Type B pancreatic cell (in vitro differentiated cells): ENCODE measurements at places on chromosomes 13 and 19. TPM values are rescaled to one million over a fixed set of nuclear protein-coding genes. Genes with fewer than 3 reads are reported as not detected.

- no peaks in the 10 kb centered on the region for H3K36me3 ChIP-seq
- no peak for DNase-seq
- no peak overlapping the region for H3K27ac ChIP-seq
- no peak overlapping the region for H3K4me3 ChIP-seq
These were observed 451.1 kb downstream of the FOXO1 start for GRCh38 chr13:40215311-40215710.

GRCh38 chr13:110332750-110333149, 25.7 kb downstream of the COL4A2 start:
- peaks cover 44% of the 10 kb centered on the region for H3K36me3 ChIP-seq
- DNase-seq: no peak
- H3K4me1 ChIP-seq: peaks cover 5% of the 10 kb centered on the region

- H3K27ac ChIP-seq: no peak overlapping the region
- H3K4me3 ChIP-seq: no peak overlapping the region
- no peaks in the 10 kb centered on the region for H3K27me3 ChIP-seq
- peaks cover 22% of the 10 kb centered on the region for H3K4me1 ChIP-seq
- peaks cover 20% of the 10 kb centered on the region for H3K36me3 ChIP-seq
These were observed 117.9 kb downstream of the STOML3 start for GRCh38 chr13:38872693-38873092.

The FUT1 gene
- 11.2 and 15.0 TPM in 2 replicates for total RNA-seq

The KL gene
- 3.6 TPM in 2 replicates for total RNA-seq

The CGB7 gene
- total RNA-seq: 1.9 and 3.6 TPM in 2 replicates

DNA sequence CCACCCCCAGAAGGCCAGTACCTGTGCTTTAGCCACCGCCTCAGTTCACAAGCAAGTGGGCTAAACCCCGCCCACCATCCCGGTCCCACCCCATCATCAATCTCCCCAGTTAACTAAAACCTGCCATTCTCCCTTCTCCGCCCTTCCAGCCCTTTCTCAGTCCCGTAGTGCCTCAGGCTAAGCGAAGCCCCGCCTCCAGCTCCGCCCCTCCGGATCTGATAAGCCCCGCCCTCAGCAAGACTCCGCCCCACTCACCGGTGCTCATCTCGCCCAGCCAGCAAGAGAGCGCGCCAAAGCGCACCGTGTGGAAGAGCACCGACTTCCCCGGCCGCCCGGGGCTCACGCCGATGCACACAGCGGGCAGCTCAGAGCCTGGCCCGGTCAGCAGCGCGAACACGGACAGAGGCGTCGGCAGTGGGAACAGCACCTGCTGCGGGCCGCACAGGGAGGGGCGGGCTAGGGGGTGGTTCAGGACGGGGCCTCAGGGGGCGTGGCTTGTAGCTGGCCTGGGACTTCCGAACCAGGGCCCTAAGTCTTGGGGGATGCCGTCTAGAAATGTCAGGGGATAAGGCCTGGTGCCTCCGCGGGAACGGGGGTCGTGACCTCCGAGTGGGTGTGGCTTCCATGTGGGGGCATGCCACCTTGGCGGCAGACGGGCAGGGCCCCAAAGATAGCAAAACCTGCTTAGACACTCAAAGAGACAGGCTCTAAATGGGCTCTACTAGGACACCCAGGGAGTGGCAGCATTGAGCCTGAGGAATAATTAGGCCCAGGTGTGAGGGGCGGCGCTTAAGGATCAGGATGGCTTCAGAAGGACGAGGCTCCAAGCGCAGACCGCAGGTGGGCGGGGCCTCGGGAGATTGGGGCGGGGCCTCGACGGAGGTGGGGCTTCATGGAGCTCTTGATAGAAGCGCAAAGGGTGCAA, 21.4 kb downstream of the MAP4K1 start:
- H3K27me3 ChIP-seq: no peaks in the 10 kb centered on the region
- peaks cover 5% of the 10 kb centered on the region for H3K4me1 ChIP-seq
- no peaks in the 10 kb centered on the region for H3K36me3 ChIP-seq
- peak; percentile 89 for DNase-seq

DNA sequence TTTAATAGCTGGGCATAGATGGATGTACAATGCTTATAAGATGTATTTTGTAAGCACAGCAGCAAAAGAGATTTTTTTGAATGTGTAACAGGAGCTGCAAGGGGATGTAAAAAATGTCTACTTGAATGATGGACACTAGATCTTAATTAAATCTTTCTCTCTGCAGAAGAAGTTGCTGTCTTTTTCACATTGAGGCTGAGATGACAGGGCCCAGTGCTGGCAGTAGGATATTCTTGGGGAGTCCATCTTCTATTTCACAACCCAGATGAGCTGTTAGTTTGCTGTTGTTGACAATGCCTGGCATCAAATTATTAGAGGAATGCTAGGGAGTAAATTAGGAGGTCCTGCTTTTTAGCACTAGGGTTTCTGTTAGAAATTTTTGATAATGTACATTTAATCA, 698.7 kb downstream of the SLITRK5 start:
- H3K27me3 ChIP-seq: no peaks in the 10 kb centered on the region
- no peaks in the 10 kb centered on the region for H3K36me3 ChIP-seq
- no peak overlapping the region for H3K27ac ChIP-seq
- no peak for DNase-seq
- no peaks in the 10 kb centered on the region for H3K4me1 ChIP-seq

The RAB11B gene
- 106 and 123 TPM in 2 replicates for total RNA-seq

GRCh38 chr19:49408816-49409440, 14.3 kb downstream of the PTH2 start:
- peaks cover 31% of the 10 kb centered on the region for H3K27me3 ChIP-seq
- no peak overlapping the region for H3K27ac ChIP-seq
- no peak for DNase-seq
- H3K4me3 ChIP-seq: no peak overlapping the region
- H3K4me1 ChIP-seq: peaks cover 31% of the 10 kb centered on the region

DNA sequence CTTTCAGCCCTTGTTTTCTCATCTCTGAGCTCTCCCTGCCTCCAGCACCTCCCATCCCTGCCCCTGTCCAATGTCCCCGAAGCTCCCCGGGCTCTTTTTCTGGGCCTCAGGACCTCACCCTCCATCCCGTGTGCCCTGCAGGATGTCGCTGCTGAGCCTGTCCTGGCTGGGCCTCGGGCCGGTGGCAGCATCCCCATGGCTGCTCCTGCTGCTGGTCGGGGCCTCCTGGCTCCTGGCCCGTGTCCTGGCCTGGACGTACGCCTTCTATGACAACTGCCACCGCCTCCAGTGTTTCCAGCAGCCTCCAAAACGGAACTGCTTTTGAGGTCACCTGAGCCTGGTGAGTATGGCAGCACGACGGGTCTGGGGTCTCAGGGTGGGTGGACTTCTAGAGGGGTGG, 51.1 kb upstream of the CYP4F8 start:
- H3K4me3 ChIP-seq: no peak overlapping the region
- H3K27ac ChIP-seq: no peak overlapping the region
- no peak for DNase-seq

- DNase-seq: no peak
- H3K27ac ChIP-seq: no peak overlapping the region
These were observed 747.4 kb downstream of the UQCRFS1 start for GRCh38 chr19:28465371-28466086.

The RELB gene
- total RNA-seq: 6.9 and 8.4 TPM in 2 replicates

- H3K27ac ChIP-seq: no peak overlapping the region
- no peaks in the 10 kb centered on the region for H3K27me3 ChIP-seq
- H3K4me1 ChIP-seq: peaks cover 7% of the 10 kb centered on the region
- no peaks in the 10 kb centered on the region for H3K36me3 ChIP-seq
- H3K4me3 ChIP-seq: no peak overlapping the region
- no peak for DNase-seq
These were observed 131.2 kb downstream of the RXFP2 start for GRCh38 chr13:31870511-31870910.

- H3K36me3 ChIP-seq: peaks cover 4% of the 10 kb centered on the region
- H3K4me3 ChIP-seq: peak overlapping the region; percentile 84
- H3K27me3 ChIP-seq: peaks cover 35% of the 10 kb centered on the region
- peaks cover 13% of the 10 kb centered on the region for H3K4me1 ChIP-seq
- DNase-seq: peak; percentile 71
These were observed 1.6 kb downstream of the PRR36 start for GRCh38 chr19:7872306-7873204.

GRCh38 chr19:30024091-30024490, 82.1 kb downstream of the URI1 start:
- H3K4me1 ChIP-seq: no peaks in the 10 kb centered on the region
- no peak overlapping the region for H3K4me3 ChIP-seq
- no peak for DNase-seq

The CLDN10 gene
- total RNA-seq: 0.45 and 2.1 TPM in 2 replicates

The PGLYRP1 gene
- not detected in 2 replicates for total RNA-seq

DNA sequence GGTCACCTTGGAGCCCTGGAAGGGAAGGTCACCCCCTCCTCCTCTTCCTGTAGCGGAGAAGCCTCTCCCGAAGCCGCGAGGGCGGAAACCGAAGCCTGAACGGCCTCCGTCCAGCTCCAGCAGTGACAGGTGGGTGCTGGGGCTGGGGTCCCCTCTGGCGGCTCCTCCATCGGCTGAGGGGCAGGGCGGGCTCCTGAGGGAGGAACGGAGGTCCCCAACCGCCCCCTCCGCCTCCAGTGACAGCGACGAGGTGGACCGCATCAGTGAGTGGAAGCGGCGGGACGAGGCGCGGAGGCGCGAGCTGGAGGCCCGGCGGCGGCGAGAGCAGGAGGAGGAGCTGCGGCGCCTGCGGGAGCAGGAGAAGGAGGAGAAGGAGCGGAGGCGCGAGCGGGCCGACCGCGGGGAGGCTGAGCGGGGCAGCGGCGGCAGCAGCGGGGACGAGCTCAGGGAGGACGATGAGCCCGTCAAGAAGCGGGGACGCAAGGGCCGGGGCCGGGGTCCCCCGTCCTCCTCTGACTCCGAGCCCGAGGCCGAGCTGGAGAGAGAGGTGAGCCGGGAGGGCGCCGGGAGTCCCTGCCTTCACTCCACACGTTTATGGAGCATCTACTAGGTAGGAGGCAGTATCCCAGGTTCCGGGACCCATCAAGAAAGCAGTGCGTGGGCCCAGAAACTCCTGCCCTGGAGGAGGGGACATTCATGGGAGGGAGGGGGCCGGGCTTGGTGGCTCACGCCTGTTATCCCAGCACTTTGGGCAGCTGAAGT, 22.0 kb downstream of the HDGFL2 start:
- H3K36me3 ChIP-seq: no peaks in the 10 kb centered on the region
- no peak overlapping the region for H3K4me3 ChIP-seq
- DNase-seq: no peak

The OR7D2 gene
- 0.57 and 1.3 TPM in 2 replicates for total RNA-seq

The LILRA6 gene
- not detected in 2 replicates for total RNA-seq

- no peaks in the 10 kb centered on the region for H3K27me3 ChIP-seq
- peak overlapping the region; percentile 67 for H3K4me3 ChIP-seq
- H3K27ac ChIP-seq: no peak overlapping the region
- H3K36me3 ChIP-seq: peaks cover 6% of the 10 kb centered on the region
These were observed 8.7 kb downstream of the HOMER3 start for GRCh38 chr19:18932216-18932841.

DNA sequence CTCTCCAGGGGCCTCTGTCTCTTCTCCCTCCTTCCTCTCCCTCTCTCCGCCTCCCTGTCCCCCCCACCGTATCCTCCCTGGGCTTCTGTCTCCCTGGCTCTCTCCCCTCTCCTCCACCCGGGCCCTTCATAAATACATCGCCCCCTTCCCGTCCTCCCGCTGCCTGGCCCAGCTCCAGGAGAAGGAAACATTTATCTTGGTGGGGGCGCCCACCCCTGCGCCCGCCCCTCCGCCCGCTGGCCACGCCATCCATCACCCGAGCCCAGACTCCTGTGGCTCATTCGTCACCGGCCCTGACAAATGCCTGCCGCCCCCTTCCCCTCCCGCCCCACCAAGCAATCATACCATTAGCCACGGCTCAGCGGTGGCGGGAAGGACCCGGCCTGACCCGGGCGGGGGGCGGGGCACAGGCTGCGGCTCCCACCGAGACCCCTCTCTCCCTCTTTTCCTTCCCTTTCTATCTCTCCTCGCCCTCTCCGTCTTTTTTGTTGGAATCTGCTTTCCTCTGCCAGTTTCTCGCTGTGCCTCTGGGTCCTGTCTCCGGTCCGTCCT, 2.6 kb upstream of the MEIS3 start:
- peaks cover 38% of the 10 kb centered on the region for H3K4me1 ChIP-seq
- H3K27me3 ChIP-seq: peaks cover 74% of the 10 kb centered on the region
- H3K36me3 ChIP-seq: no peaks in the 10 kb centered on the region

- no peak overlapping the region for H3K4me3 ChIP-seq
- DNase-seq: no peak
- H3K36me3 ChIP-seq: no peaks in the 10 kb centered on the region
- H3K4me1 ChIP-seq: peaks cover 17% of the 10 kb centered on the region
These were observed 91.1 kb downstream of the DNAJC15 start for GRCh38 chr13:43114504-43114903.

- H3K36me3 ChIP-seq: no peaks in the 10 kb centered on the region
- no peaks in the 10 kb centered on the region for H3K4me1 ChIP-seq
- H3K4me3 ChIP-seq: no peak overlapping the region
These were observed 640.1 kb upstream of the KLF12 start for GRCh38 chr13:74774264-74774663.

The KIR2DL4 gene
- not detected in 2 replicates for total RNA-seq

DNA sequence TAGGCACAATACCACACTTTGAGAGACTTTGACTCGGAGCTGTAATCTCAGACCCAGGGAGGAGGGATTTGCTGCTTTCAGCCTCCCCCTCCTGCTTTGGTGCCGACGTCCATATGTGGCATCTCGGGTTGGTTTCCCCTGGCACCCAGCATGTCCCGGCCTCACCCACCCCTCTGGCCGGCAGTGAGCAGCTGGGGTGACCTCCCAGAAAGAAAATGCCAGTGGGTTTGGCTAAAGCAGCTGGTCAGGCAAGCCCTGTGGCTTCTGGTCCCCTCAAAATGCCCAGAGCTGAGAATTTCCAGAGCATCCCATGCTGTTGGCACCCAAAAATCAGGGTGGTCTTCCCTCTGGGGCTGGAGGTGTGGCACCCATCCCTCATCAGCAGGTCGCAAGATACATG, 34.1 kb downstream of the INSR start:
- DNase-seq: no peak
- H3K27me3 ChIP-seq: no peaks in the 10 kb centered on the region
- no peak overlapping the region for H3K27ac ChIP-seq
- no peak overlapping the region for H3K4me3 ChIP-seq
- H3K4me1 ChIP-seq: peaks cover 16% of the 10 kb centered on the region

The RFPL4A gene
- total RNA-seq: not detected in 2 replicates
